IPS-NIHi11 (cell line): ENCODE measurements at places on chromosomes 16 and 17.
A peak's percentile ranks its signal among the peaks of the same experiment; 100 is the strongest.

GRCh38 chr17:63547083-63547523 is 3.2 kb upstream of the DCAF7 start:
- no peak for DNase-seq

DNA sequence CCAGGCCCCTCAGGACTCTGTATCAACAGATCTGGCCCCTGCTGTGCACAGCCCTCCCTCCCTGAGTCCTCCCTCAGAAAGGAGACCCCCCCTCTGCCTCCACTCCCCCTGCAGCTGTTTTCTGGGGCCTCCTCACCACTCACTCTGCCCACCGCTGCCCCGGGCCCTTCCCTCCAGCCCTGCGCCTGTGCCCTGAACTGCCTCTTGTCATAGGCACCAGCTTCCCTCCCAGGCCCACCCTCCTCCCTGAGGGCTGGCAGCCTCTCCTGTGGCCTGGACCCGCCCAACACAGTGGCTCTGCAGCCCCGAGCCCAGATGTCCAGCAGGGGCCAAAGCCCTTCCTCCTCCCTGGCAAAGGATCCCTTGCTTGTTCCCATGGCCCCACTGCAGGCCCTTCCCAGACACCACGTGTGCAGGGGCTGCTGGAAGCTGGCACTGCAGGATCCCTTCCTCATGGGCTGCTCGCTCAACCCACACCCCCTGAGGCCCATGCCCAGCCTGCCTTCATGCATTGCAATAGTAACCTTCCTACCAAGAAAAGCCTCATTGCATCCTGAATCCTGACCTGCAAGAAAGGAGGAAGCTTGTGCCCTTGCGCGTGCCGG is 25.8 kb downstream of the GNPTG start:
- no peak for DNase-seq

DNA sequence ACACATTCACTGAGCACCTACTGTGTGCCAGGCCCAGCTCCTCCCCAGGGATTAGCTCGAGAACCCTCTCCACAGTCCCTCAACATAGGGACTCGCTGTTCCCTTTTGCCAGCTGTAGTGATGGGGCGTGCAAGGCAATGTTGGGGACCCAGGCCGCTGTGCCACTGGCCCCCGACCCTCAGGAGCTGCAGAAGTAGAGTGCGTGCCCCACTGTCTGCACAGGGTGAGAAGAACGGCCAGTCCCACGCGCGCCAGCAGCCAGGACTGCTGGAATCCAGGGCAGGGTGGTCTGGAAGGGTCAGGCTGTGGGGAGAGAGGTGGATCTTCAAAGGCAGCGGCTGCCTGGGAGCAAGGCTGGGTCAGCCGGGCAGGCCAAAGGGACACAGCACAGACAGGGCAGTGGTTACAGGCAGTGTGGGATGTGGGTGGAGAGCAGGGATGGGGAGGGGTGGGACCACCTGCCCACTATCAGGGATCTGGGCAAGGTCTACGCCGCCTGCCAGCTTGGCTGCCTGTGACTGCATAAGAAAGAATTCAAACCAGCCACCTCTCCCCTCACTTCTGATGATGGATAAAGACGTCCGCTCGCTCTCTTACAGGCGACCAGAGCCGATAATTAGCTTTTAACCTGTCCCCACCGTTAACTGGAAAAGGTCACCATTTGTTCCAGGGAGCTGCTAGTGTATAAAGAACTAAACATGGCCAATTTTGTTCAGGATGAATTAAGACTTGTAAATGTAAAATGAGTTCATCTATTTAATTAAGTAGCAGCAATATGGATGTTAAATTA is 86.7 kb upstream of the GSE1 start:
- no peak for DNase-seq

GRCh38 chr17:39863244-39863917 is 731 bp downstream of the IKZF3 start:
- no peak for DNase-seq

DNA sequence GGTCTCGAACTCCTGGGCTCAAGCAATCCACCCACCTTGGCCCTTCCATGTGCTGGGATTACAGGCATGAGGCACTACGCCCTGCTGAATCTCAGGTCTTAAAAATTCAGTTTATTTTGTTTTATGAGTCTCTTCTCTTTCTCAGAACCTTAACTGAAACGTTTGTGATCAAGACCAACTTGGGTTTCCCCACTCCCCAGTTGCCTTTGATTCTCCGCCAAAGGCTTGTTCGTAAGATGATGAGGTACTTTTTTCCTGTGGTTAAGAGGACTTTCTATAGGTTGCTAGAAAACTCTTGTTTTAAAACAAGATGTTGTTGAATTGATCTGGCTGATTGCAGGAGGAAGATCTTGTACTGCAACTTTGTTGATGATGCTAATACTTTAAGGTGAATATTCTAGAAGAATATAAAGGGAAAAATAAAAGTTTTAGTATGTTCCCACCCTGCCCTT is 11.7 kb downstream of the ABCC1 start:
- DNase-seq = no peak

DNA sequence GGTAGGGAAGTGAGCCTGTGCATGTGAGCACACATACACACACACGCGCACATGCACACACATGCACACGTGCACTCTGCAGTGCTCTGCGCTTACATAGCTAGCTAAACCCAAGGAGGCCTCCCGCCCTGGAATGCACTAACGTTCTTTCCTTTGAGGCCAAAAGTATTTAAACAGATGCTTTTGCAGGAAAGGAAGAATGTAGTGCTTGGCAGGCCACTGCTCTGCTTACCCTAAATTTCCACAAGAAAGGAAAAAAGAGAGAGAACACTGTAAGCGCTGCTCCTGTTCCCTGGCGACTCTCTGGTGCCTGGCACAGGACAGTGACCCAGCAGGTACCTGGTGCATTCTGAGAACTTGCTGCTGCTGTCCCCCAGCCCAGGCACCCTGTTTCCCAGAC is 31.3 kb upstream of the MRPS23 start:
- DNase-seq = no peak

- DNase-seq = no peak
Observed at GRCh38 chr17:29650396-29650795, 27.7 kb upstream of the CORO6 start.

DNA sequence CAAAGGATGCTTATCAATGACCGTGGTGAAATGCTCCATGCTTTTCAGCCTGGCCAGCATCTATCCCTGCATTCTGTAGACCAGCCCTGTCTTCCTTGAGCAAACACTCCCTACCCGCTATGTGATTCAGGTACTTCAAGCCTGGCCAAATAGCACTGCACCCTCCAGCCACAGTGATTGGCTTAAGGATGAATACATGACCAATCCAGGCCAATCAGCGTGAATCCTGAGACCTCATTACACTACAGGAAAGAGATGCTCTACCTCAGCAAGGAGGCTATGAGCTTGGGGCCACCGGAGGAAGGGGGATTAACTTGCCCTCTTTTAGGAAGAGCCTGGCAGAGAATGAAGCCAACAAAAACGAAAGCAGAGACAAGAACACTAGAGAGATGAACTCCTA is 162.5 kb downstream of the ZNF423 start:
- DNase-seq = no peak

DNA sequence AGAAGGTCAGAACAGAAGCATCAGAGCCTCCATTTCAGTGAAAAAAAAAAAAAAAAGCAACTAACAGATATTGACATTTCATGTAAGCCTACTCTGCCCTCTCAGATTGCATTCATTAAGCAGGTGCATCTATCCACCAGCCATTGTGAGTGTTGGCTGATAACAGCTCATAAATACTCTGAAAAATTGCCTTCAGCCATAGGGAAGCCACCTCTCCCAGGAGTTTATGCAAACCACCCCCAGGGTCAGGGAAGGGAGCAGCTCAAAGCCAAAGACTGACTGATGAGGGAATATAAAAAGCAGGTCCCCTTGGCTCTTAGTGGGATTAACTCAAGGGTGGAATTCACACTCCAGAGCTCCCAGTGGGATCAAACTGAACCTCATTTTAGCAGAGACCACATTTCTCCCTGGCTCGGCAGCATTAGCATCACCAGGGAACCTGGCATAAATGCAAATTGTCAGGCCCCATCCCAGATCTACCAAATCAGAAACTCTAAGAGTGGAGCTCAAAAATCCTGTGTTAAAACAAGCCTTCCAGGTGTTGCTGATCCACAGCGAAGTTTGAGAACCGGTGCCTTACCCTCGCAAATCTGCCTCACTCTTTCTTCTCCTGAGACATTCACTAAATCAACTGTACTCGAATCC is 14.2 kb downstream of the APOH start:
- no peak for DNase-seq

DNA sequence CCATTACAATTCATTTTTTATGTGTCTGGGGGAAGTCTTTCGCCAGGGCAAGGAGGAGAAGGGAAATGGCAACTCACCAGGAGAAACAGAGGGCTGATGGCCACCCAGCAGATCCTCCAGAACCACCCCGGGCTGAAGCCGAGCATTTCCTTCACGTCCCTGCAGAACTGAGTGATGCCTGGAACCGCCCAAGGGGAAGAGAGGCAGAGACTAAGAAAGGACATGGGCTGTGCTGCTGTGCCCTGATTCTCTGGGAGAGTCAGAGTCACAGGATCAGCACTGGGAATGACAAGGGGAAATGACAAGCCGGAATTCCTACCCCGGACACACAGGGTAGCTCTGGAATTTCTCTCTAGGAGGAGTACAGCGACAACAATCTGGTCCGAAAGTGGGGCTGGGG is 27.8 kb downstream of the SLC6A4 start:
- no peak for DNase-seq

DNA sequence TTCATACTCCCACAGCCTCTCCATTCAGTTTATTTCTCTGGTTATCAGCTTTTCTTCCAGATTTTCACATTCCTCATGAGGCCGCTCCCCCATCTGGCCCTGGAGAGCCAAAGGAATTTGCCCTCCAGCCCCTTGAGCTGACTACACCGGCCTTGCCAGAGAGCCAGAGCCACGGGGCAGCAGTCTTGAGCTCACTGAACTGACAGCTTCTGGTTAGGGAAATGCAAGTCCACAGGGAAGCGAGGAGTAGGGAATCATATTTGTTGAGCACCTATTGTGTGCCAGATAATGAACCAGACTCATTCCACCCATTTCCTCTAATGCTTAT is 102.4 kb downstream of the ABCC12 start:
- peak; percentile 41 for DNase-seq

GRCh38 chr17:29003289-29003688 is 2.5 kb downstream of the SEZ6 start:
- no peak for DNase-seq

- DNase-seq = peak; percentile 66
Observed at GRCh38 chr17:4249452-4250029, 14.2 kb downstream of the ANKFY1 start.

DNA sequence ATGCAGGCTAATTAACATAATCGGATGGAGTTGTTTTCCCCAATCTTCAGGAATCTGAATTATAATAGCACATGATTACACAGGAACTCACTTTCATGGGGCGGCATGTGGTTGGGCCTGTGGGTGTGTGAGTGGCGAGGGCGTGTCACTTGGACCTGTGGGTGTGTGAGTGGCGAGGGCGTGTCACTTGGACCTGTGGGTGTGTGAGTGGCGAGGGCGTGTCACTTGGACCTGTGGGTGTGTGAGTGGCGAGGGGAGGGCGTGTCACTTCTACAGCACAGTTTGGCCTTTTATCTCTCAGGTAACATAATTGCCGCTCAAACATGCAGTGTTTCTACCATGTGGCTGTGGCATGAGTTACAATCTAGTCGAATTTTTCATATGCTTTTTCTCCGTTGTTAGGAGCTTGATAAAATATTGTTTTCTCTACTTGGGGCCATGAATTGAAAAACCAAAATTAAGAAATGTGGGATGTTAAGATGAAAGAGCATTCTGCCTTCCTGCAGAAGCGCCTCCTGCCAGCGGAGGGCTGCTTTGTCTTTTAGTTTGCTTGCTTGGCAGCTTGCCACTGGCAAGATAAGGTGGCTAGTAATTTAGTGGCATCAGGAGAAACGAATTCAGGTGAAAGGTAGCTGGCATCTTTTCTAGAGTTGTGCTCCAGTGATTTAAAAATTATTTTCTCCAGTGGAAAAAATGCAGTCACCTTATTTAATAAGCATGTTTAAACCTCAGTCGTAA is 36.2 kb downstream of the USP10 start:
- DNase-seq = no peak

- no peak for DNase-seq
Observed at GRCh38 chr16:81483064-81483969, 38.7 kb downstream of the CMIP start.

GRCh38 chr16:89988951-89989350 is 30.3 kb downstream of the DBNDD1 start:
- no peak for DNase-seq

DNA sequence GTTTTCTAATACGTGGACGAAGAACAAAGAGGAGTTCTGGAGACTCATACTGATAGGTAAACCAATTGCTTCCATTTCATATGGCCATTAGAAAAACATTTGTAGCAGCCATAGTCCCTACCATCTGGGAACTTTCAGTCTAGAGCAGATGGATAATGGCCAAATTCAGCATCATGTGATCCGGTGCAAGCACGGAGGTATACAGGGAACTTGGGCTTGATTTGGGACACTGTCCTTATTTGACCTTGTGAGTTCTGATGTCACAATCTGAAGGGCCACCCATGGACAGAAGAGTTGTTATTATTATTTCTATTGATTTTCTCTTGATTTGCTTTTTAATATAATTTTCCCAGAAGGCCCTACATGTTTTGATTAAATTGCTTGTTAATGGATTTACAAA is 154.6 kb upstream of the ZNF267 start:
- no peak for DNase-seq

GRCh38 chr16:25798065-25798464 is 106.3 kb downstream of the HS3ST4 start:
- DNase-seq = no peak

DNA sequence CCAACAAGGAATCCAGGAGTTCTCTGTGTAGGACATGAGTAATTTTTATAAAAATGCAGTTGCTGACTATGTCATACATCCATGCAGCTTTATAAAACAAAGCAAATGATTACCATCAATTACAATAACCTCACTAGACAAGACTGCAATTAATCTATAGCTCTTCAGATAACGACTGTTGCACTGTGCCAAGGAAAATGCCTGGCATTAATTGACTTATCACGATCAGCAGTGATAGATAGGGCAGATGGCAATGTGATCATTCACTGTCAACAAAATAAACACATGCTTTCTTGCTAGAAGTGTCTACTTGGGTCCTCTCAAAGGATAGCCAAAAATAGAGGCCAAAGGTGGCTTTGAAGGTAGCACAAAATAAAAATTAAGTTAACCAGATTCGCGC is 415.0 kb downstream of the CA10 start:
- no peak for DNase-seq
